ENCODE measurements at places on chromosomes 16 and 17.

- DNase-seq: no peak
Measured at GRCh38 chr16:55035029-55035428, 104.4 kb downstream of the IRX5 start.

GRCh38 chr16:82044585-82044911 lies 9.5 kb downstream of the HSD17B2 start:
- no peak for DNase-seq

GRCh38 chr17:50043290-50044148 lies 12.4 kb upstream of the ITGA3 start:
- no peak for DNase-seq

- DNase-seq: no peak
Measured at GRCh38 chr16:84899414-84899813, 79.6 kb downstream of the CRISPLD2 start.

Data from CD4-positive, alpha-beta T cell treated with Interleukin-4 for 4 hours (primary cell).